ENCODE measurements at places on chromosomes 5 and 9.

GRCh38 chr9:92762781-92763708 lies 1.6 kb downstream of the BICD2 start:
- no peak for DNase-seq

GRCh38 chr5:103393101-103393754 lies 134.7 kb downstream of the MACIR start:
- no peak for DNase-seq

DNA sequence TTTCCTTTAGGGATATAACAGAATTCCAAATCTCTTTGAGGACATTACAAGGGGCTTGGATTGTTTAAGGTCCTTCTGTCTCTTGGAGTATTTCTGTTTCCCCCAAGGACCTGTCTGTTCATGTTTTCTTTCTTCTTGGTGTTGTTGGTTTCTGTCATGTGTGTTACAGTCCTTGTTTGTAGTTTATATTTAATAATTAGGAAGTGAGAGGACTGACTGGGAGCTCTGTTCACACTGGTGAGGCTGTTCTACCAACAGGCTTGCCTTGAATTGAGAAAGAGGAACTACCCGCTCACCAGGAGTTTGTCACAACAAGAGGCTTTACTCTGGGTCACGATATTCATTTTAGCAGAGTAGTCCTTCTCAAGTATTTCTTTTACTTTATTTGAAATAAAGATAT lies 119.2 kb upstream of the SV2C start:
- no peak for DNase-seq

DNA sequence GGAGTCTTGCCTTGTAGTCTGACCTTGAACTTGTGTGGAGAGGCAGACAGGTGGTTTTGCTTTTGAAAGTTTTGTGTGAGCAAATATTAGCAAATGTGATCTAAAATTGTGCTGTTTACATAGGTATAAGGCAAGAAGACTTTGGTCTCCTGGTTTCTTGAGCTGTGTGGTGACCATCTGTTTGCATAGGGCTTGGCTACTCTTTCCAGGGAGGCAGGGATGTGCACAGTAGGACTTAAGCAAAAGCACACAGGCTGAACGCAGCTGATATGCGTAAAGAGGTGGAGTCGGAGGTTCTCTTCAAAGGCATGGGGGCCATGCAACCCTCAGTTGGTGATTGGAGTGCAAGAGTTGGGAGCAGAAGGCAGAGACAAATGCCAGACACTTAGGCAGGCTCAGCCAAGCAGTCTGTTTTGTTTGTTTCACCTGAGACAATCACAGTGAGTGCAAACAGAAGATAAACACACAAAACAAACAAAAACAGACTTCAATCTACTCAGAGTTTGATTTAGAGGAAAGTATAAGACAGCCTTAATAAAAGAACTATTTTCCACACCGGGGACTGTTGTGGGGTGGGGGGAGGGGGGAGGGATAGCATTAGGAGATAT lies 744.2 kb downstream of the MTRR start:
- DNase-seq = no peak

DNA sequence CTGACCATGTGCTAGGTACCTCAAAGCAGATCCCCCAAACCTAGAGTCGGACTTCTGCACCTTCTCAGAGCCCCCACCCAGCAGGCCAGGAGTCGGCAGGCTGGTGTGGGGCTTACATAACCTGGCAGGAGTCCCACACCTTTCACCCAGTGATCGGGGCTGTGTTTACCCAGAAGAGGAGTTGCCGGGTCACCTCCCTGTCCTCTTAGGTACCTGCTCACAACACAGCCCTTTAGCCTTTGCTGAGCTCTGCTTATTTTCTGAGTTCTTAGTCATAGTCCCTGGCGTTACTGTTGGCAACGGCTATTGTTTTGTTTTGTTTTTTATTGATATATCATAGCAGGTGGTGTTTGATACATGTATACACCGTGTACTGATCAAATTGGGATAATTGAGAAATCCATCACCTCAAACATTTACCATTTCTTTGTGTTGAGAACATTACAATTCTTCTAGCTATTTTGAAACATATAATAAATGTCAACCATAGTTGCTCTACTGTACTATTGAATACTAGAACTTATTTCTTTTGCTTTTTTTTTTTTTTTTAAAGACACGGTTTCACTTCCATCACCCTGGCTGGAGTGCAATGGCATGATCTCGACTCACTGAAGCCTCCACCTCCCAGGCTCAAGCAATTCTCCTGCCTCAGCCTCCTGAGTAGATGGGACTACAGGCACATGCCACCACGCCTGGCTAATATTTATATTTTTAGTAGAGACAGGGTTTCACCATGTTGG lies 10.4 kb upstream of the EEIG1 start:
- DNase-seq = no peak

- no peak for DNase-seq
Measured at GRCh38 chr5:115501464-115502210, 42.9 kb downstream of the FEM1C start.

DNA sequence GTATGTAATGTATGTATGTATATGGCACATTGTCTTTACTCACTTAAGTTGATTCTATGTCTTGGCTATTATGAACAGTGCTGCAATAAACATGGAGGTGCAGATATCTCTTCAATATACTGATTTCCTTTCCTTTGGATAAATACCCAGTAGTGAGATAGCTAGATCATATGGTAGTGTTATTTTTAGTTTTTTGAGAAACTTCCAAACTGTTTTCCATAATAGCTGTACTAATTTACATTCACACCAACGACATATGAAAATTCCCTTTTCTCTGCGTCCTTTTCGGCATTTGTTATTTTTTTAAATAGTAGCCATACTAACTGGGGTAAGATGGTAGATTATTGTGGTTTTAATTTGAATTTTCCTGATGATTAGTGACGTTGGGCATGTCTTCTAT lies 445.6 kb downstream of the NFIB start:
- DNase-seq = no peak

GRCh38 chr9:132147331-132147730 lies 14.5 kb upstream of the NTNG2 start:
- no peak for DNase-seq

- DNase-seq = no peak
Measured at GRCh38 chr9:125140576-125140975, 2.8 kb downstream of the SCAI start.

DNA sequence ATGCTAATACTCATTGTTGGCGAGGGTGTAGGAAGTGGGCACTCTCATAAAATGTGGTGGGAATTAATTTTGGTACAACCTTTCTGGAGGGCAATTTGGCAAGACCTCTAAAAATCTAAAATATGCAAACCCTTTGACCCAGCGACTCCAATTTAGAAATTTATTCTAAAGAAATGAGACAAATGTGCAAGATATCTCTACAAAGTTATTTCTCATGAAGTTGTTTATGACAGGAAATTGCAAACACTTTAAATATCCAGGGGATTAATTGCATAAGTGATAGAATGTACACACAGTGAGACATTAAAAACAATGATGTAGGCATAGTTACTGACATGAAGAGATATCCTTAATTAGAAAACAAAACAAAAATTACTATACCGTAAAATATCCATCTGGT lies 246.3 kb upstream of the MAP3K1 start:
- DNase-seq = no peak

- DNase-seq = no peak
Measured at GRCh38 chr9:36985769-36986467, 48.1 kb downstream of the PAX5 start.

DNA sequence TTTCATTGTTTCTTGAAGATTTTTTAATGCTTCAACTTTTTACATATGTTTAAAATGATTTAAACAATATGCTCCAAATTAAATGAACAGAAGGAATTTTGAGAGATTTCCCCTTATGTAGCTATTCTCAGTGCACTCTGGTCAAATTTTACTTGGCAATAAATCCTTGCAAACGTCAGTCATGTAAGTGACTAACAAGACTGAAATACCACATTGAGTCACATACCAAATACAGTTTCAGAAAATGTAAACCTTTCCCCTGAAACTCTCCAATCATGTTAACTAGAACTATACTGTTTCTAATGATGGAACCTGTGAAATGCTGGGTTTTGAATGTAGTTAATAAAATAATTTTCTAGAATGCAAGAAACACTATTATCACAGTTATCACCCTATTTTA lies 29.6 kb downstream of the SAR1B start:
- DNase-seq = no peak

DNA sequence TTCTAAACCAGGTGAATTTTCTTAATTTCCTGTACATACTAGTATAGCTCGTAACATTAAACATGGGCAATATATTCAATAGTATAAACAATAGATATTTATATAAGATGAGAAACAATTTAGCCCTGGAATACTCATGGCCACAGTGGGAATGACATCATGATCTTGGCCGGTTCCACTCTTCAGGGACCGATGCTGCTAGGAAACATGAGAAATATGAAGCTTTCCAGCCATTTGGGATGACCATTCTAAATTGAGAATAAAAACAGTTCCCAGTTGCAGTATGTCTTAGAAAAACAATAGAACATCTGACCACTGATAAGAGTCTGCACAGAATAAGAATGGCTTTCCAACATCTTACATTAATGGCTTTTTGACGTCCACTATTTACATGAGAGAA lies 33.3 kb upstream of the SLCO6A1 start:
- DNase-seq = no peak

DNA sequence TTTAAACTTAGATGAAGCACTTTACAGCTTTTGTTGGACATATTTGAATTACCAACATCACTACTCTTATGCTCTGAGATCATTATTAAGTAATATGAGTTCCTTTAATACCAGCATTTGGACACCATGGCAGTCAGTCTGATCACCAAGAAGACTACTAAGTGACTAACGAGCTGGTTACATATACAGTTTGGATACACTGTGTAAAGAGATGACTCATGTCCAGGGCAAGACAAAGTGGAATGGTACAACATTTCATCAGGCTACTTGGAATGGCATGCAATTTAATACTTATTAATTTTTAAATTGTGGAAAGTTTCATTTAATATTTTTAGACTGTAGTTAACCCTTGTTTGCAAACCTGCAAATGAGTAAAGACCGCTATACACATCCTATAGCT lies 237.4 kb upstream of the PRDM9 start:
- DNase-seq = no peak

GRCh38 chr5:119368238-119368630 lies 12.4 kb downstream of the TNFAIP8 start:
- DNase-seq = peak; percentile 19

DNA sequence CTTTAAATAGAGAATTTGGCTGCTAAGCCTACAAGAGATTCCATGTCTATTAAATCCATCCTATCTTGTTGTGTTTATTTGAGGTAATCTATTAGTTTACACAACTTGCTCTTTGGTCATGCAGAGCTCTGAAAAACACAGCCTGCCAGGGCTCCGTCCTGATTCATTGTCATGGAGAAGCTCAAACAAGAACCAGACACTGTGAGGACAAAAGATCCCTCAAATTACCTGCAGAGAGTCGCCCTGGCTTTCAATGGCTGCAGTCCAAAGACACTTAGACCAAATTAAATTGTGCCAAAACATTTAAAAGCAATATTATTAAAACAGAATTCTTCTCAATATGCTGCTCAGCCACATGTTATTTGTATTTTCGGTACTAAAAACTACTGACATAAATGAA lies 60.1 kb downstream of the CDH18 start:
- DNase-seq = no peak

DNA sequence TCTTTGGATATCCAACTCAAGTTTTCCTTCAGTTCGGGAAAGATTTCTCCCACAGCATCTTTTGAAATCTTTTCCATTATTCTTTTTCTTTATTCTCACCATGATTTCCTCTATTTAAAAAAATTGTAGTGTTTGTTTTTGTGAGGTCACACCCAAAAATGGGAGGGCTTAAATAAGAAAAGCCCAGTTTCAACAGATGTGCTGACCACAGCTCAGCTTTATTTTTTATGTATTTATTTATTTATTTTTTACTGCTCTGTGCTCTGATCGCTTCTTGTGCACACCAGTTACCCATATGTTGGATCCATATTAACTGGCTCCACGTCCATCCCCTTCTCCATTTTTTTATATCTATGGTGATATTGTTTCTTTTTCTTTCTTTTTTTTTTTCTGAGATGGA lies 20.3 kb downstream of the GFPT2 start:
- no peak for DNase-seq

GRCh38 chr9:115104908-115105307 lies 13.0 kb downstream of the TNC start:
- no peak for DNase-seq

DNA sequence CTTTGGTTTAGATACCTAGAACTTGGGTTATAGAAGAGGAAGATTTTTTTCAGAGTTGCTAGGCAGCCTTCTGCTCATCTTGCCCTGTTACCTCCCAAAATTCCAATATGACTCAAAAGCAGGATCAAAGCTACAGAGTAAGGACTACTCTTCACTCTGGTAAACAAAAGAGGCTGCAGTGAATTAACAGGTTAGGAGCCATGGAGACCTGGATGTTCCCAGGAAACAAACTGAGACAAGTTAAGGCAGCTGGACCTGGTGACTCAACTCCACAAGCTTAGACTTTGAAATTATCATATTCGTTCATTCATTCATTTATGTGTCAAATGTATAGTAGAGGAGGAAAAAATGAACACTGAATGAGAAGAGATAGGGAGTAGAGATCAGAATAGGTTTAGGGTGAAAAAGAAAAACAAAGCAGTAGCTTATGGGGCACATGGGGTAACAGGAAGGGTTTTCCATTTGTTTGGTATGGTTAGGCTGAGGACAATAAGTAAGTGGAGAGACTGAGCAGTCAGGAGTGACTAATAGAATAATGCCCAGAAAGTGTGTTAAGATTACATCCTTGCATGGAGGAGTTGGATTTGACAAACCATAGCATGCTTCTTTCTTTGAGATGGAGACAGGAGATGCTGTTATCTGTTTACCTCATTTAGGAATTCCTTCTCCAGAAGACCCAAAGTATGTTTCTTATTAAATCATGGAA lies 464.0 kb upstream of the ZNF608 start:
- no peak for DNase-seq

DNA sequence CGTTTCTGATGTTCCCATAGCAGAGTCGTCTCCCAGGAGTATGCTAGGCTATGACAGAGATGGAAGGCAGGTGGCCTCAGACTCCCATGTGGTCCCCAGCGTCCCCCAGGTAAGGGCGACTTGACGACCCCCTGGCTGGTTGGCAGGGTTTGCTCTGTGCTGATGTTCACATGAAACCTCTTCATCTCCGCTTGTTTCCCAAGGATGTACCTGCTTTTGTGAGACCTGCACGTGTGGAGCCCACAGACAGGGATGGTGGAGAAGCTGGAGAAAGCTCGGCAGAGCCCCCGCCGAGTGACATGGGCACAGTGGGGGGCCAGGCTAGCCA lies 108.3 kb downstream of the WNK2 start:
- no peak for DNase-seq

DNA sequence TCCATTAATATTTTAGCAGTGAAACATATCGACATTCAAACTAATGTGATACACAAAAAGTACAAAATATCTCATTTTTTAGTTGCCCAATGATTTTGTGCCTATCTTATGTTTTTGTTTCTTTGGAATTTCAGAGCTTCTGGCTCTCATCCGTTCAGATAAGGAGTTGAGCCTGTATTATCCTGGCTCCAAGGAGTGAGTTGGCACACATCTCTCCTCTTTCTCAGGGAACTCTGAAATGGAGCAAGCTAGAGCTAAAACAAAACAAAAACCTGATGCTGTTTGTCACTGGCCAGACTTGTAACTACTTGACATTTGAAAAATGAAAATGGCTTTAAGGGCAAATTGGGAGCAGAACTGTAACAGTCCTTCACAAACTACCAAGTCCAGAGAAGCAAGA lies 131.3 kb upstream of the SLC28A3 start:
- no peak for DNase-seq
